ENCODE measurements at places on chromosomes 1 and 21. TPM values are rescaled to one million over a fixed set of nuclear protein-coding genes. Genes with fewer than 3 reads are reported as not detected.

DNA sequence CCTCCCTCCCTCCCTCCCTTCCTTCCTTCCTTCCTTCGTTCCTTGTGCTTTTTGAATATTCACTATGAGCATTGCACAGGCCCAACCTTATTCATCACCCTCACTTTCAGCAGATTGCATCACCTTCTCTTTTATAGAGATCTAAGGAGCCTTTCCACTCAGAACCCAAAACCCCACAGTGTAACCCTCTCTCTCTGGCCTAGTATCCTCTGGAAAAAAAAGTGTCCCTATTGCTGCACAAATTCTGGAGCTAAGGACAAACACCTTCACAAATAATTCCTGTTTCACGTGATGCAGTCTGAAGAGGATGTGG is 25.6 kb downstream of the OR10J5 start:
- peaks cover 11% of the 10 kb centered on the region for H3K4me1 ChIP-seq
- H3K36me3 ChIP-seq: no peaks in the 10 kb centered on the region
- H3K27ac ChIP-seq: peak overlapping the region; percentile 78
- no peak for DNase-seq
- H3K27me3 ChIP-seq: no peaks in the 10 kb centered on the region
- no peak overlapping the region for H3K4me3 ChIP-seq

GRCh38 chr1:172600615-172601014 is 58.3 kb upstream of the FASLG start:
- H3K27me3 ChIP-seq: no peaks in the 10 kb centered on the region
- H3K4me1 ChIP-seq: no peaks in the 10 kb centered on the region
- no peak overlapping the region for H3K27ac ChIP-seq
- peaks cover 45% of the 10 kb centered on the region for H3K36me3 ChIP-seq
- no peak overlapping the region for H3K4me3 ChIP-seq
- no peak for DNase-seq

GRCh38 chr1:247303216-247303615 is 28.5 kb downstream of the ZNF496 start:
- no peak overlapping the region for H3K4me3 ChIP-seq
- H3K4me1 ChIP-seq: no peaks in the 10 kb centered on the region
- peaks cover 66% of the 10 kb centered on the region for H3K36me3 ChIP-seq
- peak; percentile 6 for DNase-seq
- no peaks in the 10 kb centered on the region for H3K27me3 ChIP-seq
- H3K27ac ChIP-seq: no peak overlapping the region

DNA sequence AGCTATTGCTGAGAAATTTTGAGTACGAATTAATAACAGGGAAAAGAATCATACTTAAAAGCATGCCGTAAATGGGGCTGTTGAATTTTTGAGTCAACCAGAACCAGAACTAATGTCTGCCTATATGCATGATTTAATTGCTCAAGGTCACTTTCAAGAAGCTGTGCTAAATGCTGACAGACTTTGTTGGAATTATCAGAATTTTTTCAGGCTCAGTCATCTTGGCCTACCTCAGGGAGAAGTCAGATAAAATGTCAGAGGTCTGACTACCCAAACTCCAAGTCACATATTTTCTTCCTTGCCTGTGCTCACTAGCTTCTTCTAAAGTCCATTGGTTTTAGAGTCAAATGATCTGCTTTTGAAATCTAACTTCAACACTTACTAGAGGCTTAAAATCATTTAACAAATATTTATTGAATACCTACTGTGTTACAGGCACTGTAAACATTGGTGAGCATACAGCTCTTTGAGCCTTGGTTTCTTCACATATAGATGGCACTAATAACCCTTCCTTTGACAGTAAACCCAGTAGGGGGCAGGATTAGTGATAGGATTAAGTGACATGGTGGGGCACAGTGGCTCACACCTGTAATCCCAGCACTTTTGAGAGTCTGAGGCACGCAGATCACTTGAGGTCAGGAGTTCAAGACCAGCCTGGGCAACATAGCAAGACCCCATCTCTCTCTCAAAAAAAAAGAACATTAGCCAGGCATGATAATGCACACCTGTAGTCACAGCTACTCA is 121.2 kb upstream of the SLC44A3 start:
- H3K4me3 ChIP-seq: no peak overlapping the region
- peaks cover 17% of the 10 kb centered on the region for H3K4me1 ChIP-seq
- DNase-seq: no peak
- peak overlapping the region; percentile 59 for H3K27ac ChIP-seq
- no peaks in the 10 kb centered on the region for H3K27me3 ChIP-seq

The GSTM2 gene
- 197 TPM for polyA plus RNA-seq

DNA sequence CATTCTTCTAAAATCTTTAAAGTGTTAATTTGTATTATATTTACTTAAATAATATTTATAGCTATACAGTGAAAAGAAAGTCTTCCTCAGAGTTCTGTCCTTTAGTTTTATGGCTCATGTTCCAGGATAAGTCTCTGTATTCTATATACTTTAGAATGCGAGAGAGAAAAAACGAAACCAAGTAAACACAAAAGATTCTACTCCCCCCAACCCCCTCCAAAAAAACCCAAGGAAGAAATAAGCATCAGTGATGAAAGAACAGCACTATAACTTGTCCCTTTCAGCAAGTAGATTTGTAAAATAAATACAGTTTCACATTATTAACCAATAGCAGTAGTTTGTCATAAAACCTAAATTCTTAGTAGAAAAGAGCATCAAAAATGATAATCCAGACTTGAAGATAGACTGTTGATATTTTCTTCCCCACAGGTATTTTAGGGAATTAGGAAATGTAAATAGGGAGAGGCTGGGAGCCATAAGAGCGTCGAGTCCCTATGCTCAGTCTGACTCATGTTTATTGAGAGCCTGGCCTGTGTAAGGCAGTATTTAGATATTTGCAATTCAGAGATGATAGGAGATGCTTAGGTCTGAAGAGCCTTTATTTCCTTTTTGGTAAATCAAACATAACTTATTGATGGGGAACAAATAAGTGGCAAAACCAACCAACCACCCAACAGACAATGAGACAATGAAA is 35.5 kb downstream of the CDC14A start:
- no peak overlapping the region for H3K4me3 ChIP-seq
- no peak for DNase-seq
- no peaks in the 10 kb centered on the region for H3K27me3 ChIP-seq
- H3K36me3 ChIP-seq: peaks cover 5% of the 10 kb centered on the region

The FAM110D gene
- 0.51 TPM for polyA plus RNA-seq

DNA sequence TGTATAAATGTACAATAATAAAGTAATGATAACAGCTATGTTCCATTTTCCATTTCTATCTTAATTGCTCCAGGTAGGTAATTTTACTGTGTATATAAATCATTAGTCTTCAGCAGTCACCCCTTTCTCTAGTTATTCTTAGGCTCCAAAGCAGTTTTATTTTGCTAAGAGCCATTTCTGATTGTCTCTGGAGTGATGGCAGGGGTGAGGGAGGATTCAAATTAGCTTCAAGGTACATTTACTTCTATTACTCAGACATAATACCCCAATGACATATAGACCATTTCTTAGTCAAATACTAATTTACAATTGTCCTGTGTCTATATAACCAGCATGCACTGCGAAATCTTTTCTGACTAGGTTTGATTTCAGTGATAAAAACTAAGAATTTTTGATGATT is 663.4 kb upstream of the PRMT6 start:
- no peaks in the 10 kb centered on the region for H3K27me3 ChIP-seq
- no peak for DNase-seq
- H3K4me3 ChIP-seq: no peak overlapping the region
- H3K4me1 ChIP-seq: no peaks in the 10 kb centered on the region

The B3GALT5 gene
- polyA plus RNA-seq: 9.9 TPM
